ENCODE measurements at places on chromosomes 13 and 19. TPM values are rescaled to one million over a fixed set of nuclear protein-coding genes. Genes with fewer than 3 reads are reported as not detected.

DNA sequence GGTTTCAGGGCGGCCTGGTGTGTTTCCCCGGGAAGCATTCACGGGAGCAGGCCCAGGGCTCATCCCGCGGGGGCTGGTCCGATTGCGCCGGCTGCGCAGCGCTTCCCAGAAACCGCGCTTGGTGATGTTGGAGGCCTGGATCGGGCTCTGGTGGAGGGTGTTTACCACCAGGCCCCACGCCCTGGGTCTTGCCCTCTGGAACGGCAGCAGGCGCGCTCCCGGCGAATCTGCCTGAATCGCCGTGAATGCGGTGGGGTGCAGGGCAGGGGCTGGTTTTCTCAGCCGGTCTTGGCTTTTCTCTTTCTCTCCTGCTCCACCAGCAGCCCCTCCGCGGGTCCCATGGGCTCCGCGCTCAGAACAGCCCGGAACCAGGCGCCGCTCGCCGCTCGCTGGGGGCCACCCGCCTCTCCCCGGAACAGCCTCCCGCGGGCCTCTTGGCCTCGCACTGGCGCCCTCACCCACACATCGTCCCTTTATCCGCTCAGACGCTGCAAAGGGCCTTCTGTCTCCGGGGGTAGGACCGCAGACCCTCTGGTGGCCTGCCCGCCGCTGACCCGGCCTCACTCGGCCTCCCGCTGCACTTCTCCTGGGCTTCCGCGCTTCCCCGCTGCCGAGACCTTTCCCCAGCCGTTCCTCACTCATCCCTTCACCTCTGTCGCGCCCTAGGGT lies 69.4 kb upstream of the GJB6 start:
- peaks cover 25% of the 10 kb centered on the region for H3K27me3 ChIP-seq
- ATAC-seq, result no peak
- H3K27ac ChIP-seq, result no peak overlapping the region
- no peaks in the 10 kb centered on the region for H3K36me3 ChIP-seq
- H3K4me1 ChIP-seq, result no peaks in the 10 kb centered on the region
- H3K4me3 ChIP-seq, result peak overlapping the region; percentile 2

- no peak overlapping the region for H3K27ac ChIP-seq
- H3K36me3 ChIP-seq, result no peaks in the 10 kb centered on the region
- no peak overlapping the region for H3K4me3 ChIP-seq
- no peaks in the 10 kb centered on the region for H3K4me1 ChIP-seq
- no peak for ATAC-seq
- peaks cover 23% of the 10 kb centered on the region for H3K27me3 ChIP-seq
Observed at GRCh38 chr19:39745643-39746042, 7.8 kb upstream of the CLC start.

- H3K27me3 ChIP-seq, result no peaks in the 10 kb centered on the region
- no peak overlapping the region for H3K27ac ChIP-seq
- H3K4me1 ChIP-seq, result no peaks in the 10 kb centered on the region
- peak; percentile 61 for ATAC-seq
- peaks cover 46% of the 10 kb centered on the region for H3K36me3 ChIP-seq
Observed at GRCh38 chr19:20414120-20414519, 151.5 kb downstream of the ZNF737 start.

- peaks cover 61% of the 10 kb centered on the region for H3K36me3 ChIP-seq
- H3K27me3 ChIP-seq, result no peaks in the 10 kb centered on the region
- H3K4me1 ChIP-seq, result no peaks in the 10 kb centered on the region
- no peak for ATAC-seq
- H3K27ac ChIP-seq, result no peak overlapping the region
- no peak overlapping the region for H3K4me3 ChIP-seq
Observed at GRCh38 chr19:12647047-12647446, 19.5 kb downstream of the MAN2B1 start.

GRCh38 chr19:2336528-2337328 lies 8.2 kb downstream of the SPPL2B start:
- no peaks in the 10 kb centered on the region for H3K36me3 ChIP-seq
- no peak overlapping the region for H3K27ac ChIP-seq
- peaks cover 11% of the 10 kb centered on the region for H3K4me1 ChIP-seq
- H3K4me3 ChIP-seq, result no peak overlapping the region
- no peaks in the 10 kb centered on the region for H3K27me3 ChIP-seq

DNA sequence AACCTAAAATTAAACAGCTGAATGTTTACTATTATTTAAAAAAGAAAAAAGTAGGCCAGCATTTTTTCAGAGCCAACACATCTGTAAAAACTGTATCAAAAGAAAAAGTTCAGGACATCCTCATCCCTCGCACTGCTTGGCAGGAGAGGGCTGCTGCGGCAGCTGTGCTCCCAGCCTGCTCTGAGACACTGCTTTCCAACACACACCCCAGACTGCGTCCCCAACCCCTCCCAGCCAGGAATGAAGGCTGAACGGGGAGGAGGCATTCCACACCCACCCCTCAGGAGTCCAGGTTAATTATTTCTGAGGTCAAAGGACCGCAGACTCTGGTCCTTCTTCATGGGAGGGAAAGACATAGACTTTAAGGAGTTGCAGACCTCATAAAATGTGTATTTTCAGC lies 43.1 kb downstream of the COL4A1 start:
- H3K4me3 ChIP-seq, result no peak overlapping the region
- H3K36me3 ChIP-seq, result no peaks in the 10 kb centered on the region
- peaks cover 21% of the 10 kb centered on the region for H3K27me3 ChIP-seq

DNA sequence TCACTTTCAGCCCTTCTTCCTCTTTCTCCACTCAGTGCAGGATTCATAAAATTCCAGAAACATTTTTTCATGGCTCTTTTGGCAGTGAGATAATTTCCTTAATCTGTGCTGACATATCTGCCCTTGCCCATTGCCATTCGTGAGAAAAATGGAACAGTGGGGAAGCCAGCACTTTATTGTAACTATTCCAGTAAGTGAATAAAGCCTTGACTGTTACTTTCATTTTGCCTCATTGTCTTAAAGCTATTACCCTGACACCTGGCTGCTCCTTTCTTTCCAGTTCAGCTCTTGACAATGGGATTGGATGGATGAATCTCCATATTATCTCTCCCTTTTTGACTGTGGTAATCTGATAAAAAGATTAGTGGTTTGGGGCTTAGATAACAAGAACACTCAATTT lies 1068.1 kb upstream of the PCDH20 start:
- no peaks in the 10 kb centered on the region for H3K4me1 ChIP-seq
- no peak overlapping the region for H3K4me3 ChIP-seq
- ATAC-seq, result no peak
- no peaks in the 10 kb centered on the region for H3K36me3 ChIP-seq
- no peaks in the 10 kb centered on the region for H3K27me3 ChIP-seq
- H3K27ac ChIP-seq, result no peak overlapping the region

GRCh38 chr19:35011737-35012682 lies 11.9 kb downstream of the GRAMD1A start:
- no peaks in the 10 kb centered on the region for H3K27me3 ChIP-seq
- ATAC-seq, result peak; percentile 8
- H3K4me3 ChIP-seq, result peak overlapping the region; percentile 71
- H3K36me3 ChIP-seq, result peaks cover 100% of the 10 kb centered on the region

DNA sequence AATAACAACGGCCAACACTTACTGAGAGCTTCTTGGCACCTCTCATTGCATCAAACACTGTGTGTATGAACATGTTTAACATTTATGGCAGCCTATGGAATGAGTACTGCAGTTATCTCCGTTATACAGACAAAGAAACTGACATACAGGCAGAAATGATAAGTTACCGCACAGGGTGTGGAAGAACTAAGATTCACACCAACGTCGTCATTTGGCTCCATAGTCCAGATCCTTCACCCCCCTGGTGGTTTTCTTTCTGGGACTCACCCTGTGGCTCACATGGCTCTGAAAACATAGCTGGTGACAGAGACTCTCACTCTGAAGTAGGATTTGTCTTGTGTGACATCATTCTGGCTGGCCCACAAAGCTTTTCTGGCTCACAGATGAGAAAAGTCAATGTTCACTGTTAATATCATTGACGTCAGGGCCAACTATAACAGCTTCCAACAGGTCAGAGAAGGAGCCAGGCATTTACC lies 230.1 kb downstream of the DLEU7 start:
- H3K4me1 ChIP-seq, result peaks cover 4% of the 10 kb centered on the region
- no peak for ATAC-seq
- no peak overlapping the region for H3K27ac ChIP-seq
- no peak overlapping the region for H3K4me3 ChIP-seq
- peaks cover 5% of the 10 kb centered on the region for H3K27me3 ChIP-seq
- no peaks in the 10 kb centered on the region for H3K36me3 ChIP-seq

- no peak for ATAC-seq
- peaks cover 9% of the 10 kb centered on the region for H3K4me1 ChIP-seq
- H3K27me3 ChIP-seq, result peaks cover 9% of the 10 kb centered on the region
- no peak overlapping the region for H3K27ac ChIP-seq
Observed at GRCh38 chr13:30867089-30867669, 38.9 kb upstream of the MEDAG start.

DNA sequence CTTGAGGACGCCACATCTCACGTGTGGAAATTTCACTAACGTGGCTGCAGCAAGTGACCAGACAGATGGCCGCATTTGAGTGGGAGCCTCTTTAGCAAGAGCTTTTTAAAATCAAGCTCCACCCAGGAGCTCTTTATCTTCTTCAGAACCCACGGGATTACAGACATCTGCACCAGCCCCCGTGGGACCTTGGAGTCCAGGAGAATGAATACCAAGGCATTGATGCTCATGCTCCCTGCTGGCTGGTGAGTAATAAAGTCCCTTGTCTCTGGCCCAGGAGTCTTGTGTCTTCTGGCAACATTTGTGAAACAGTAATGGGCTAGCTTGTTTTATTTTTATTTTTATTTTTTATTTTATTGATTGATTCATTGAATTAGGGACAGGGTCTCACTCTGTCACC lies 64.4 kb downstream of the TRPM4 start:
- H3K4me1 ChIP-seq, result peaks cover 6% of the 10 kb centered on the region
- H3K4me3 ChIP-seq, result no peak overlapping the region
- no peak overlapping the region for H3K27ac ChIP-seq
- ATAC-seq, result no peak
- no peaks in the 10 kb centered on the region for H3K36me3 ChIP-seq

DNA sequence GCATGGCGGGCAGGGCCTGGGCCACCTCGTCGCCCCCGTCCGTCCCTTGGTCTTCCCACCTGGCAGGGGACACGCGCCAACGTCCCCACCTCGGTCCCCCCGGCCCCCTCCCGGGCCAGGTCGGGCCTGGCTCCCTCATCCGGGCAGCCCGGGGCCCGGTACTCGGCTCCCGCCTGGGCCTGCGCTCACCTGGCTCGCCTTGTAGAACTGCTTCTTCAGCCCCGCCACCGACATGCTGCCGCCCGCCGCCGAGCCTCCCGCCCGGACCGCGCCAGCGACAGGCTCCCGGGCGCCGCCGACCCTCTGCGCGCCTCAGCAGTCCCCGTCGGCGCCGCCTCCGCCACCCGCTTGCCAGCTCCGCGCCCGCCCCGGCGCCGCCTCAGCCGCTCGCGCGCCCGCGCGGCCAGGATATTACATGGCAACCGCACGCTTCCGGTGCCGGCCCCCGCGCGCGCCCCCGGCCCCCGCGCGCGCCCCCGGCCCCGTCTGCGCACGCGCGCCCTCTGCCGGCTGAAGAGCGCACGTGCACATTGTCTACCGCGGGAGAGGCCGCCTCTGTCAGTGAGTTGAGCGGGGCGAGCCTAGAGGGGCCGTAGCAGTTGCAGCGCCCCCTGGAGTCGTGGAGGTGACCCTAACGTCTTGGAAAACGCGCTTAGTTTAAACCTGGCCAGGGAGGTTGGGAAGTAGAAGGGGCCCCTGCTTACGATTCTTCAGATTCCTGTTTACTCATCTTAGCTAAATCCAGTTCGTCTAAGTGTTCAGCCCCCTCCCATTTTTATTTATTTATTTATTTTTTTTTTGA lies at the start of gene SH3GL1:
Gene SH3GL1 (minus strand): TSS at position 413 of the 802 bp plus-strand sequence. CDS start 179 bp downstream, at position 234.
- H3K27me3 ChIP-seq, result no peaks in the 10 kb centered on the region
- peaks cover 65% of the 10 kb centered on the region for H3K36me3 ChIP-seq
- peak within 1 kb of the TSS; percentile 92 for H3K27ac ChIP-seq
- peaks cover 18% of the 10 kb centered on the region for H3K4me1 ChIP-seq
- H3K4me3 ChIP-seq, result peak within 1 kb of the TSS; percentile 95

DNA sequence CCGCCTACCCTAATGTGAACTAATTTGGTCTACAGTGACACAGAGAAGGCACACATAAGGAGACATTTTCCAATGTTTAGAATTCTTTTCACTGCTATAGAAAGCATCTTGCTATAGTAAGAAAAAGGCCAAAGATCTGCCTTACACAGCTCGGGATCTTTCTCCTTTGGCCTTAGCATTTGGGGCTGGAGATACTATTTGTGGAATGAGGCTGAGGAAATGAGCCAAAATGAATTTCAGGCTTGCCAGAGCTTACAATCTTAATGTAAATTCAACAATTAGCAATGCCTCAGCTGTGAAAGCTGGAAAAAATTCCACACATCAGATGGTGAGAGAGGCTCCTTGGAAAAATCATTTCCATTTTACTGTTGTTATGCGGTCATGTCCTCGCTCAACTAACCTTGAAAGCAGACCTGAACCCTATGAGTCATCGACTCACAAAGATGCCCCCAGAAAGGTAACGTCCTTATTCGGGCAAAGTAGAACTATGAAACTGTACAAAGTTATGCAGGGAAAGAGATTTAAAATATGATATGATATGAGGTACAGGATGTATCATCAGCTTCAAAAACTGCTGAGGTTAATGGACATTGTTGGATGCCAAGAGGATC lies 324.5 kb upstream of the NBEA start:
- no peak overlapping the region for H3K27ac ChIP-seq
- H3K36me3 ChIP-seq, result no peaks in the 10 kb centered on the region
- H3K4me3 ChIP-seq, result no peak overlapping the region

- no peak overlapping the region for H3K4me3 ChIP-seq
- ATAC-seq, result no peak
- H3K27ac ChIP-seq, result no peak overlapping the region
- H3K36me3 ChIP-seq, result peaks cover 13% of the 10 kb centered on the region
- H3K27me3 ChIP-seq, result peaks cover 10% of the 10 kb centered on the region
Observed at GRCh38 chr19:51084505-51084904, 1.8 kb upstream of the KLK14 start.

DNA sequence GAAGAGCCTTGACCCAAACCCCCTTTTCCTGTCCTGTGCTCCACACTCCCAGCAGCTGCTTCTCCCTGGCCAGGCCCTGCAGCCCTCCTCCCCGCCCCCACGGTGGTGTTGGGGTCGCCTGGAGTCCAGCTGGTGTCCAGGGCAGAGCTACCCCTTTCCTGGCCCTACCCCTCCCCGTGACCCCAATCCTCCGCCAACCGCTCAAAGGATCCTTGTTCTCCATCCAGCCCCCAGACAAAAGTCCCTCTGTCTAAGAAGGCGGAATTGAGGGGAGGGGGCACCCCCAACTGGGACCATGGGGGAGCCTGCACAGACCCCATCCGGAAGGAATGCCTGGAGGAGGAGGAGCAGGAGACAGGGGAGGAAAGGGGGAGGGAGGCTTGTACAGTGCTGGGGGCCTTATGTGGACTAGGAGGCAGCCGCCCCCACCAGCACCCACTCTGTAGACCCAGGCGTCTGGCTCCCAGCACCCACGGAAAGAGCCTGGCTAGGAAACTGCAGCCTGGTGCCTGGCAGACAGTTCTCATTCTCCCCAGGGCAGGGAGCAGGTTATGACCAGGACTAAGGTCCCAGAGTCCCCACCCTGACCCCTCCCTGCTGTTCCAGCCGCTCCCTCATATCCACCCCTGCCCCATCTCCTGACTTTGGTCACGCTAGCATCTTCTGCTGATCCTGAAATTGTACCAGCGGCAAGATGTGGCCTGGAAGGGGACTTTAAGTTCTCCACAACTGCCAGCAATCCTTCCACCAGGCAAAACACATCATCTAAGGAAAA lies at the start of gene FXYD3:
Gene FXYD3 (plus strand): TSS at position 647 of the 775 bp plus-strand sequence. CDS start 3,554 bp downstream, outside the sequence.
- H3K27ac ChIP-seq, result no peak within 1 kb of the TSS
- H3K27me3 ChIP-seq, result no peaks in the 10 kb centered on the region
- peaks cover 5% of the 10 kb centered on the region for H3K4me1 ChIP-seq

- no peak for ATAC-seq
- no peak overlapping the region for H3K4me3 ChIP-seq
- no peaks in the 10 kb centered on the region for H3K27me3 ChIP-seq
- H3K4me1 ChIP-seq, result no peaks in the 10 kb centered on the region
- H3K36me3 ChIP-seq, result no peaks in the 10 kb centered on the region
Observed at GRCh38 chr13:33940898-33941297, 122.9 kb downstream of the RFC3 start.

The TUBB4A gene
- 2.6 TPM for total RNA-seq

The MUC16 gene
- 0.21 TPM for total RNA-seq

The IZUMO2 gene
- total RNA-seq, result not detected
